Fibroblast of gingiva (primary cell): ENCODE measurements at places on chromosomes 3 and 15.

- DNase-seq: no peak
Measured at GRCh38 chr3:23654571-23654970, 151.2 kb upstream of the UBE2E1 start.

DNA sequence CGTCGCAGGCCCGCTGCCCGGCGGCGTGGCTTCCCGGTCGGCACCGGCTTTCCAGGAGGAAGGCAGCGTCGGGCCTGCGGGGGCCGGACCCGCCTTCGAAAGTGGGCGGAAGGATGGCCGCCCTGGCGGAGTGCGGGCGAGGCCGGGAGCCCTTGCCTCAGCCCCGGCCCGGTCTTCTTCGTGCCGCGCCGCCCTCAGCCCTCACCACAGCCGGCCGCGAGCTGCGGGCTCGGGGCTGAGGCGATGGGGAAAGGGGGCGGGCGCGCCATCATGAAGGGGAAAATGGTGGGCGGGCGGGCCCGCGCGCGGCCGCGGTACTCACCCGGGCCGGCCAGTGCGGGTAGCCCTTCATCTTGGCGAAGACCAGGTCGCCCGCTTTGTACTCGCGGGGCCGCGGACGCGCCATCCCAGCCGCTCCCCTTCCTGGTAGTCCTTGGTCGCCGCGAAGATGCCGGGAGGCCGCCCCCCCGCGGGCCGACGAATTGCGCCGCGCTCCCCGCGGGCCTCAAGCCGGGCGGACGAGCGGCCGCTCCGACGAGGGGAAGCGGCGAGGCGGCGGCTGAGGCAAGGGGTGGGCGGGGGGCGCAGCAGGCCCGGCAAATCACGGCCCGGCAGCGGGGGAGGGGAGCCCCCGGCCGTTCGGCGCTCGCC, 489 bp downstream of the HDGFL3 start:
- peak; percentile 41 for DNase-seq

- DNase-seq: no peak
Measured at GRCh38 chr15:68285259-68285980, 7.9 kb downstream of the FEM1B start.

DNA sequence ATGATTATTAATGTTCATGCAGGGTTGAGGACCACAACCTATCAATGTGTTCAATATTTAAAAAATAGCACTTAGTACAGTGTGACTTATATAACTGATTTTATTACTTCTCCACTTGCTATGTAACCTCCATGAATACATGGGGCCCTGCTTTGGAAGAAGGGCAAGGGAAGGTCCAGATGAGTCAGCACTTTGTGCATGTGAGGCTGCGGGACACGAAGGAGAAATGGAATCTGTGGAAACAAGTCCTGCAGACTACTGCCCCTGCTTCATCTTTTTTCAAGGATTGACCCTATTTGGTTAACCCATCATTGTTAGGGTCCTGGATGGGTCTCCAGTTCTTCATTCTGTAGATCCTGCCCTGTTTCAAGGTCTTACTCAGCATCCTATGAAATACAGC, 1.6 kb downstream of the NXPE3 start:
- peak; percentile 77 for DNase-seq

GRCh38 chr3:33544126-33544525, 103.9 kb upstream of the UBP1 start:
- DNase-seq: peak; percentile 6

DNA sequence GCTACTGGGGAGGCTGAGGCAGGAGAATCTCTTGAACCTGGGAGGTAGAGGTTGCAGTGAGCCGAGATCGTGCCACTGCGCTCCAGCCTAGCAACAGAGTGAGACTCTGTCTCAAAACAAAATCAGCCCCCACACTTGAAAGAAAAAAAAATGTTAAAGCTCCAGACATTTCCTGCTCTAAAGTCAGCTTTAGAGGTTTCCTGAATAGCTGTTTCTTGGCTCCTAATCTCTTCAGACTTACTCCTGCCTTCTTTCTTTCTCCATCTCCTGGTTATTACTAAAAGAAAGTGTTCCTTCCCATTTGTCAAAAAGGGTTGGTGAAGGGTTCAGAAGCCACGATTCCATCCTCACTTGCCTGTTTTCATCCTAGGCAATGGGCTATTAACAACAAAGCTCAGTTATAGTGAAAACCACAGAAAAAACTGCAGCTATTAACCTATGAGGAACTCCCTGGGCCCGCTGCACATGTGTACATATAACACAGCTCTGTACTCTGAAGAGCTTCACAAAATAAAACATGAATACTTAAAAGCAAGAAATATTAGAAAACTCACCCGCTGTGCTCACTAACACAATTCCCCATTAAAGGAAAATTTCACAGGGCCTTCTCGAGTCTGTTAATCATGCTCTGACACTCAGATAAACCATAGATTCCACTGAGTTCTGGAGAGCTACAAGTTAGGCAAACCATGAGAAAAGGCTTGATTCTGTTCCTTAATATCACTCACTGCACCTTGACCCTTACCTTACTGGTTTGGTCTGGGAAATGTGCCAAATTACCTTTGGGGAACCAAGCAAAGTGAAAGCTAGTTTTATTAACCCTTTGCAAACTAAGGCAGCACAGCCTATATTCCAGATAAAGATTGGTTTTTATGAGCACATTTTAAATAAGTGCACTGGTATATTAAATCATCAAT, 89.9 kb upstream of the TSPAN3 start:
- no peak for DNase-seq

DNA sequence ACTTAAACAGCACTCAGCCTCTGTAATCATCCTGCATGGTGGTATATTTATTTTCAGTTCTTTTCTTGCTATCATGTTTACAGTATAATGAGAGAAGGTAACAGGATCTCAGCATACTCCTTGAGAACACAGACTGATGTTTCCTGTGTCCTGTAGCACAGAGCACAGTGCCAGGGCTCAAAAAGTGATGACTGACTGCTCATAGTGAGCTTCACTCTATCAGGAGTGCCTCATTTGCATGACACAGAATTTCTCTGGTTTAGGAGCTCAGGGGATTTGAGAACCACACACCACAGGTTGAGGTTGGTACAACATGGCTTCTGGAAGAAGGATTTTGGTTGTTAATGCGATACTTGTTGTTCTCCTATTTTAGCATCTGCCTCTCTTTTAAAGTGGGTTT, 68.5 kb upstream of the SLC2A2 start:
- DNase-seq: no peak

DNA sequence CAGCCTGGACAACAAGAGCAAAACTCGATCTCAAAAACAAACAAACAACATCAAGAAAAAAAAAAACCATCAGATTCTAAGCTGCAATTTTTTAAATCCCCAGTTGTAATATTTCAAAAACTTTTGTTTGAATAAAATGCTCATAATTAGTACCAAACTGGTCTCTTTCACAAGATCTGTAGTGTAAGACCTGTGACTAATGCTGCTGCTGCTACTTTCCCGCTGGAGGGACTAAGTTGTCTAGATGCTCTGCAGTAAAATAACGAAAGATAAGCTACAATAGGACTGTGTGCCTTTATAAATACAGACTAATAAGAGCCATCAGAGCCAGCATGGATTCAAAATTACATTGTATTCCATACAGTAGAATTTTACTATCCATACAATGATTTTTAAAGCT, 45.4 kb downstream of the TM4SF4 start:
- DNase-seq: peak; percentile 79

DNA sequence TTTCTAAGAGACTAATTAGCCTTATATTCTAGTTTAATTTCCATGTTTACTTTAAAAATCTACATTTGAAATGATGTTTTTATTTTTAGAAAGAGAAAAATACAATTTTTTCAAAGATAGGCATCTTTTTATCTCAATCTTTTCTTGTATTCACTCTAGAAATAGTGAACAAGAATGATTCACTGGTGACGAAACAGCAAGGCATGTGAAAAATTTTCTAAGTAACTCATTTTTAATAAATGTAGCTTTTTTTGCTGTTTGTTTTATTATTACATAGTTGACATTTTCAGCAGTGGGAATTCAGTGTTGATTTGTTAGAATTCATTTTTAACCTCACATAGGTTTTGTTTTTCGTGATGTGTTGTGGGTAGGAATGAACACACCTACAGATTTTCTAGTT, 1226.4 kb downstream of the NSUN3 start:
- no peak for DNase-seq

DNA sequence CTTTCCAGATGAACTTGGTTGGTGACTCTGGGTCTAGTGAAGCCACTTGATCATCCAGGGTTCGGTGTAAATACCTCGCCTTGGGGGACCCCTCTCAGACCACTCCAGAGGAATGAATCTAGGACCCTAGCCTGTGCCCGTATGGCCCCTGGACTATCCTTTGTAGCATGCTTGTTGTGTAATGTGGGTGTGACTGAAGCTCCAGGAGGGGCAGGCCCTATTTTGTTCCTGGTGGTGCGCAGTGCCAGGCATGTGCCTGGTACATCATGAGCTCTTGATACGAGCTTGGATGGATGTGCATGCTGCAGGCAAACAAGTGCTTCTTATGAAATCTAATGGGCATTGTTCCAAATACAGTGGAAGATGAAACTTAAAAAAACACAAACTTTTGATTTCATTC, 82.8 kb downstream of the EBLN2 start:
- DNase-seq: peak; percentile 22

DNA sequence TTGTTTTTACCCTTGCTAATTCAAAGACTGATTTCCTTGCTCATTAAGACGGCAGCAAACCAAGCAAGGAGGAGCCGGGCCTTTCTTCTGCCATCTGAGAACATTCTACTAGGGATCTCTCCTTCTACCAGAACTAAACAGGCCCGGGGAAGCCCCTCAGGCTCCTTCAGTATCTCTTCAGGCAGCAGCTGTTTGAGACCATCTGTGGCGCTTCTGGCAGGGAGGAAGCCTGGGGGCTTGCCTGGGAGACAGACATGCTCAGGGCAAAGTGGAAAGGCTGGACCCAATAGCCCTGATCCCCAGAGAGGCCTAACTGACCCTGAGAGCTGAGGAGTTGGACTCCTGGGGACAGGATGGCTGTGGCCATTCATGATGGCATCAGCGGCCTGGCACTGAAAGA, 67.9 kb downstream of the FEM1B start:
- DNase-seq: no peak

DNA sequence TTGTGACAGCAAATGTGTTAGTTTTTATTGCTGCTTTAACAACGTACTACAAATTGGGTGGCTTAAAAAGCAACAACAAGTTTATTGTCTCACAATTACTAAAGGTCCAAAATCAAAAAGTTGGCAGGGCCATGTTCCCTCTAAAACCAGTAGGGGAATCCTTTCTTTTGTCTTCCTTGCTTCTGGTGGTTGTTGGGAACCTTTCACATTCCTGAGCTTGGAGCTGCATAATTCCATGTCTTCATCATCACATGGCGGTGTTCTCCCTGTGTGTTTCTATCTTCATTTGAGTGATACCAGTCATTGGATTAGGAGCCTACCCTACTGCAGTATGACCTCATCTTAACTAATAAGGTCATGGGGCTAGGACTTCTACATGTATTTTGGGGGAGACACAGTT, 7.4 kb downstream of the SPRED1 start:
- DNase-seq: peak; percentile 4

DNA sequence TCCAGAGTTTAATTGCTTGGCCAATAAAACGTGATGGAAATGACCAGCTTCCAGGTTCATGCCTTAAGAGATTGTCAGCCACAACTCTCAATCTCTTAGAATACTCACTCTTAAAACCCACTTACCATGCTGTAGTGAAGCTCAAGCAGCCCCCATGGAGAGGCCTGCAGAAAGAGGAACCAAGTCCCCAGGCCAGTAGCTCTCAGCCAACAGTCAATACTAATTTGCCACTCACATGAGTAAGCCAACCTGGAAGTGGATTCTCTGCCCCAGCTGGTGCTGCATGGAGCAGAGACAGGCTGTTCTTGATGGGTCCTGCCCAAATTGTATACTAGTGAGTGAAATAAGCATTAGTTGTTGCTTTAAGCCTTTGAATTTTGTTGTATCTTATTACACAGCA, 155.9 kb downstream of the OXSM start:
- DNase-seq: no peak

GRCh38 chr3:97647441-97647982, 117.0 kb upstream of the ARL6 start:
- no peak for DNase-seq

DNA sequence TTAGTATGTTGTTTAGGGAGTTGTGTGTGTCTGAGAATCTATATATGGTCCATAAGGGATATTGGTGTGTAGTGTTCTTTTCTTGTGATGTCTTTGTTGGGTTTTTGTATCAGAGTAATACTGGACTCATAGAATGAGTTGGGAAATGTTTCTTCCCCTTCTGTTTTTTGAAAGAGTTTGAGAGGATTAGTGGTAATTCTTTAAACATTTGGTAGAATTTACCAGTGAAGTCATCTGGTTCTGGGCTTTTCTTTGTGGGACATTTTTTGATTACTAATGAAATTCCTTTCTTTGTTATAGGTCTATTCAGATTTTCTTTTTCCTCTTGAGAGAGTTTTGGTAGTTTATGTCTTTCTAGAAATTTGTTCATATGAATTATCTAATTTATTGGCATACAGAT, 16.9 kb downstream of the ACKR2 start:
- DNase-seq: no peak

GRCh38 chr15:94441760-94442159, 210.4 kb downstream of the MCTP2 start:
- no peak for DNase-seq

DNA sequence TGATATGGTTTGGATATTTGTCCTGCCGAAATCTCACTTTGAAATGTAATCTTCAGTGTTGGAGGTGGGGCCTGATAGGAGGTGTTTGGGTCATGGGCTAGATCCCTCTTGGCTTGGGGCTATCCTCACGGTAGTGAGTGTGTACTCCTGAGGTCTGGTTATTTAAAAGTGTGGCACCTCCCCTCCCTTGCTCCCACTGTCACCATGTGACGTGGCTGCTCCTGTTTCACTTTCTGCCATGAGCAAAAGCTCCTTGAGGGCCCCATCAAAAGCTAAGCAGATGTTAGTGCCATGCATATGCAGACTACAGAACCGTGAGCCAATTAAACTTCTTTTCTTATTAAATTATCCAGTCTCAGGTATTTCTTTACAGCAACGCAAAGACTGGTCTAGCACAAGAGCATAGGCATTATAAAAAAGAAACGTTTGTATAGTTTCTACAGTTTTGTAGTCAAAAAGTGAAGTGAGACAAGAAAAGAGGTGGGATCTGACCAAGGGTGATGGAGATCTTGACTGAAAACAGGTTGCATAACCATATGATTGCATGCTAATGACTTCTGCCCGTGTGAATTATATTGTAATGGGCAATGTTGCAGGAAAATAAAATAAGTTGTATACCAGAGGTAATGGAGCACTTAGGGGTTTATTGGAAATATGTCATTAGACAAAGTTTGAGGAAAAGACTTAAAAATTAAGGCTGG, 28.5 kb upstream of the CLASP2 start:
- DNase-seq: no peak

DNA sequence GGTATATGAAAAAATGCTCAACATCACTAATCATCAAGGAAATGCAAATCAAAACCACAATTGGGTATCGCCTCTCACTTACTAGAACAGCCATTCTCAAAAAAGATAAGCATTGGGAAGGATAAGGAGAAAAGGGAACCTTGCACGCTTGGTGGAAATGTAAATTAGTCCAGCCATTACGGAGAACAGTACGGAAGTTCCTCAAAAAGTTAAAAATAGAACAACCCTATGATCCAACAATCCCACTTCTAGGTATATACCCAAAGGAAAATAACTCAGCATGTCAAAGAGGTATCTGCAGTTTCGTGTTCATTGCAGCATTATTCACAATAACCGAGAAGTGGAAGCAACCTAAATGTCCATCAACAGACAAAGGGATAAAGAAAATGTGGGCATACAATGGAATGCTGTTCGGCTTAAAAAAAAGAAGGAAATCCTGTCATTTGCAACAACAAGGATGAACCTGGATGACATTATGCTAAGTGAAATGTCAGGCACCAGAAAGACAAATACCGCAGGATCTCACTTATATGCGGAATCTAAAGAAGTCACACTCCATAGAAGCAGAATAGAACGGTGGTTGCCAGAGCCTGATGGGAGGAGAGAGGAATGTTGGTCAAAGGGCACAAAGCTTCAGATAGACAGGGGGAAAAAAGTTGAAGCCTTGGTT, 11.7 kb upstream of the CMTM7 start:
- no peak for DNase-seq
